ENCODE measurements at places on chromosomes 6 and 20.
A peak's percentile ranks its signal among the peaks of the same experiment; 100 is the strongest.

GRCh38 chr6:37005061-37005810 lies at the start of gene FGD2:
Gene FGD2, plus strand, starts transcription at chr6:37005655. Its CDS starts 163 bp downstream, at chr6:37005818.
- DNase-seq: no peak

GRCh38 chr20:63382551-63383300 lies 21.6 kb upstream of the CHRNA4 start:
- no peak for DNase-seq

DNA sequence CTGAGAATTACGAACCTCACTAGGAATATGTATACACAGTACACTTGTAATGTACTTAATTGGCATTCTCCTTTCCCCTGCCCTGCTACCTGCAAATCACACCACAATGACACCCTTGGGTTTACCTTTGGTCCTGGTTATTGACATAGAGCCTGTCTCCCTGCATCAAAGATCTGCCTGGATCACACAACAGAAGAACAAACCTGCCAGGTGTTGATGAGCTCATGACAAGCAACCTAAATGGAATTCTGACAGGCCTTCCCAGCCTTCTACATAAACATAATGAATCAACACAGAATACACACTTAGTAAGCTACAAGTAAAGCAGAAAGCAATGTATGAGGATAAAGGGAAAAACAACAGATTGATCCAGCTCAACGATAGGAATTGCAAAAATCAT lies 95.6 kb downstream of the HDGFL1 start:
- no peak for DNase-seq

GRCh38 chr6:121523628-121524027 lies 88.2 kb downstream of the GJA1 start:
- no peak for DNase-seq

DNA sequence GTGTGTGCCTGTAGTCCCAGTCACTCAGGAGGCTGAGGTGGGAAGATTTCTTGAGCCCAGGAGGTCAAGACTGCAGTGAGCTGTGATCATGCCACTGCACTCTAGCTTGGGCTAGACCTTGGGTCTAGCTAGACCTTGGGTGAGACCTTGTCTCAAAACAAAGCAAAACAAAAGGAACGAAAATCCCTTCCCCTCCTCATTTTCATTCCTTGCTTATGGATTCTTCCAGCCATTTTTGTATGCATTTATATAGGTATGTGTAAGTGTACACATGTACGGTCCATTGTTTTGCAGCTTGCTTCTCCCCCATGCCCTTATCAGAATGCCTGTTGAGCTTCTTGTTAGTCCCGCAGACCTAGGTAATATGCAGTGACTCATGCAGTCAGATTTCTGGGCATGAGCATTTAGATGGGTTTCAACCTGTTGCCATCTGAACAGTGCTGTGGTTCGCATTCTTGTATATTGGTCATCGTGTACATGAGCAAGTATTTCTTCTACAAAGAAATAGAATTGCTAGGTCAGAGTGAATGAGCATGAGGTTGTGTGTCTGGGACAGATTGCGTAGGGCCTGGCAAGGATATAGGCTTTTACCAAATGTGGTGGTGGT lies 73.2 kb downstream of the ATRN start:
- DNase-seq: no peak

- DNase-seq: peak; percentile 31
Measured at GRCh38 chr6:4914420-4915159, 89.2 kb downstream of the RPP40 start.

- no peak for DNase-seq
Measured at GRCh38 chr20:33345342-33345741, 56.0 kb downstream of the CDK5RAP1 start.

DNA sequence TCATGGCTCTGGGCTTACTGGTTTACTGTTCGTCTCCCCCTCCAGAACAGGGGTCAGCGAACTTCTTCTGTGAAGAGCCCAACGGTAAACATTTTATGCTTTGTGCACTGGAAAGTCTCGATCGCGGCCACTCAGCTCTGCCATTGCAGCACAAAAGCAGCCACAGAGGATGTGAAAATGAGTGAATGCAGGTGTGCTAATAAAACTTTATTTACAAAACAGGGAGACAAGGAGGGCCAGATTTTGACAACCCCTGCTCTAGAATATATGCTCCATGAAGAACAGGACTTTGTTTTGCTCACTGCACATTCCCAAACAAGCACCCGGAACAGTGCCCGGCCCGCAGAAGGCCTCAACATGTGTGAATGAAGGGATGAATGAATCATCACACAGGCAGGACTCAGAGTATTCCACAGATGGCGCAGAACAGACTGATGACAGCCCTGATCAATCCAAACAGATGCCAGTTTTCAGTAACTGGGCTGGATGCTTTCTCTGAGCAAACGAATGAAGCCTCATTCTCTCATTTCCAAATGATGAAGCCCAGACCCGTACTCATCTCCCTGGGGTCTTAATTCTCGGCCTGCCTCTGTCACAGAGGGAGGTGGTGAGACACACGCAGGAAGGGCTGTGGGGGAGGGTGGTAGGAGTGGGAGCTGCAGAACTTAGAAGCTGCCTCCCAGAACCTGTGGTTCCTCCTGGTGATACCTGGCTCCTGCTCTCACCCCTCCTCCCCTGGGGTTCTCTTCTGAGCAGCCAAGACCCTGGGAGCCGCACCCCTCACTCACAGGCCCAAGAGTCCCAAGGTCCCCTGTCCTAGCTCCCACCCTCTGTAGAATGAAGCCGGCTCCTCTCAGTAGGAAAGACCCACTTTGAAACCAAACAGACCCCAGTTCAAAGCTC lies 196.4 kb downstream of the PREX1 start:
- DNase-seq: no peak

GRCh38 chr6:135257631-135258405 lies 76.7 kb downstream of the MYB start:
- DNase-seq: no peak

DNA sequence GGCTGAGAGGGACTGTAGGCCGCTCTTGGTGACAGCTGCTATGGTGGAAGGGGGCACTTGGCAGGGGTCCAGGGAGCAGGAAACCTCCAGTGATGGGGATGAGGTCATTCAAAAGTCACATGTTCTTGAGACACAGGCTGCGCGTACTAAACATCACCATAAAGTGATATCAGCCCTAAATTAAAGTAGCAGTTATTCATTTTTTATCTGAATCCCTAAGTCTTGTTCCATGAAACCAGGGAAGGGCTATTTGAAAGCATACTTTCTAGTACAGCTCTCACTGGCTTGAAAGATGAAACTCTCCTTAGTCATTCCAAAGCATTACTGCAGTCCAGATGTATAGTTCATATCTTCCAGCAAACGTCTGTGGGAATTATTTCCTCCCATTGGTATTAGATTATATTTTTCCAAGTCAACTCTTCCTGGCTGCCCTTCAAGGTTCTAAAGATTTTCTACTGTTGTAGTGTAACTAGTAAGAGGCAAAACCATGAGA lies 373.1 kb downstream of the CD109 start:
- DNase-seq: peak; percentile 62

DNA sequence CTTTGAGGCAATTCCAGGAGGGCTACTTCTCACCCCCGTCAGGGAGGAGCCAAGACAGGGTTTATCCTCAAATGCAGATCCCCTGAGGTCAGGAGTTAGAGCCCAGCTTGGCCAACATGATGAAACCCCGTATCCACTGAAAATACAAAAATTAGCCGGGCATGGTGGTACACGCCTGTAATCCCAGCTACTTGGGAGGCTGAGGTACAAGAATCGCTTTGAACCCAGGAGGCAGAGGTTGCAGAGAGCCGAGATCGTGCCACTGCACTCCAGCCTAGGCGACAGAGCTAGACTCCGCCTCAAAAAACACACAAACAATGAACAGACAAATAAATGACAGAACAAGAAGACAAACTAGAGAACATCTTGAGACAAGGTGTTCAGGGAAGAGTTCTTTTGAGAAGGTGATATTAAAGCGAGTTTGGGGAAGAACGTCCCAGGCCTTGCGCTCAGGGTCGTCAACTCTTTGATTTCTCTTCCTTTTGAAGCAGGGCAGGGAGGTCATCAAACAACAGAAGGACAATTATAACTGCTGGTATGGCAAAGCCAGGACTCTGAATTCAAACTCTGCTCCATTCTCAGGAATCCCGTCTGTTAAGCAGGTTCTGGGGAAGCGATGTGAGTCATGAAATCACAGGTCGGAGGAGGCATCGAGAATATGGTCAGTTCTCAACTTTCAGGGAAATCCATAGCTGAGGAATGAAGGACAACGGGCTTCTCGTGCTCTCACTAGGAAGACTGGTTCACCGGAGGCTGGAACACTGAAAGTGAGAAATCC lies 1.4 kb upstream of the RALY start:
- no peak for DNase-seq

DNA sequence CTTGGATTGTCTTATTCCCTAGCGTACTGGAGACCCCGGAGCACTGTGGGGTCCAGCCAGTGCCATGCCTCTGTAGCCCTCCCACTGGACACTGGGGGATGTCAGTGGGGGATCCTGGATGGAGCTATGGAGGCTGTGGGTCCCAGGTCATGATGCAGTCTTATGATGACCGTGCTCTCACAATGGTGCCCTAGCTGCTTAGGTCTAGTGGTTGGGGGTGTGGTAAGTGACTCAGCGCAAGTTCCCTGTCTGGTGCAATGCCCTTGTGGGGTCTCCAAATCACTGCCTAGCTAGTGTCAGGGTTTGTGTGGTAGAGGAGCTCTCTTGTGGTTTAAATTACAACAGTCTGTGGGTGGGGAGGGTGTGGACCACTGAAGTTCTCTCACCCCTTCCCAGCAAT lies 135.4 kb downstream of the CDC5L start:
- DNase-seq: no peak

DNA sequence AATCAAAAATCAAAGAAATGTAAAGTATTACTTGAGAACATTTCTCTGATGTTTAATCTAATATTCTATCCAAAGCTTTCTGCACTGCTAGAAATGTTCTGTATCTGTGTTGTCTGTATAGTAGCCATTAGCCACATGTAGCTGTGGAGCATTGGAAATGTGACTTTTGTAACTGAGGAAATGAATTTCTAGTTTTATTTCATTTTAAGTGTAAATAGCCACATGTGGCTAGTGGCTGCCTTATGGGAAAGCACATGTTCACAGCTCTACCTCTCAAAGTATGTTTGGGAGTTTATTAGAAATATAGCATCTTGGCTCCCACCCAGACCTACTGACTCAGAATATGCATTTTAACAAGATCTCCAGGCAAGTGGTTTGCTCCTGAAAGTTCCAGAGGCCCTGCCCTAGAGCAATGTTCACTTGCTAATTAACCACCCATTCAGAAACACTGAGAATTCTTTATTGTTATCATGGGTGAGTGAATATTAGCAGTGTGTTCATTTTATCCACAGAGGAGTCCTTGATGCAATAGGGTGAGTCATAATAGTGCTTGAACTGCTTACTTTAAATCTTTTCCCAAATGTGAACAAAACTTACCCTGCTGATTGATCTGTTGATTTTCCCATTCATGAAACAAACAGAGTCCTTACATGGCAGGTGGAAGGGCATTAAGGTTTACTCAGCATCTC lies 282.7 kb downstream of the PLCB1 start:
- DNase-seq: no peak

DNA sequence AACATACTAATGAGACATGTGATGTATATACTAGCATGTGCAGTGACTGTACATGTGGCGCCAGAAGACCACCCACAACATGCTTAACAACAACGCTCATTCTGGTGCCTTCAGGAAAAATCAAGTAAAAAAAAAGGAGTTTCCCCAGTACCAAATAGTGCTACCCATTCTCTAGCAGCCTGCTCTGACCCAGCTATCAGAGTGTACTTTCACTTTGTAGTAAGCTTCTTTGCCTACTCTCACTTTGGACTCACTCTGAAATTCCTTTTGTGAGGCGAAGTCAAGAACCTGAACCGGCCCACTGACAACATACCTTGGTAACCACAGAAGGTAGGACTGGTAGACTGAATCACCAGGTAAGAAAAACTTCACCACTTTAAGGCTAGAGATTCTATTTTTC lies 1100.0 kb downstream of the GRIK2 start:
- no peak for DNase-seq

- DNase-seq: peak; percentile 57
Measured at GRCh38 chr6:4687989-4688947, 87.9 kb upstream of the CDYL start.

DNA sequence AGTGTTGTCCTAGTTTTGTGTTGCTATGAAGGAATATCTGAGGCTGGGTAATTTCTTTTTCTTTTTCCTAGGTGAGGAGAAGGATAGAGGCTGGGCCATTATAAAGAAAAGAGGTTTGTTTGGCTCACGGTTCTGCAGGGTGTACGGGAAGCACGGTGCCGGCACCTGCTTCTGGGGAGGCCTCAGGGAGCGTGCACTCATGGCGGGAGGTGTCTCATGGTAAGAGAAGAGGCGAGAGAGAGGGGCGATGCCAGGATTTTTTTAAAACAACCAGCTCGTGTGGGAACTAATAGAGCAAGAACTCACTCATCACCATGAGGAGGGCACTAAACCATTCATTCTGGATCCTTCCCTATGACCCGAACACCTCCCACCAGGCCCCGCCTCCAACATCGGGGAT lies 14.2 kb upstream of the NPBWR2 start:
- no peak for DNase-seq

GRCh38 chr6:169490246-169490641 lies 211.6 kb downstream of the WDR27 start:
- DNase-seq: no peak

GRCh38 chr6:78607189-78607588 lies 260.2 kb upstream of the IRAK1BP1 start:
- peak; percentile 26 for DNase-seq

DNA sequence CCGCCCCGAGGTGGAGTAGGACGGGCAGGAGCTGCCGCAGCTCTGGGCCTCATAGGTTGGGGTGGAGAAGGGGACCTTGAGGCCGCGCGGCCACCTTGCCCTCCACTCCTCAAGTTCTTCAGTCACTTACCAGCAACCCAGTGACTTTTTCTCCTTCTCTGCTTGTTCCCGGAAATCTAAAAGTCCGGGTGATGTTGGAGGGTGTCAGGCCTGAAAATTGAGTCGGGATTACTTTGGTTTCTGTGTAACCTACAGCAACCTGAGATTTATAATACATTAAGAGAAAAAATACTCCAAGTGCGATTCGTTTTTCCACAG lies 338 bp downstream of the RWDD1 start:
- no peak for DNase-seq

- no peak for DNase-seq
Measured at GRCh38 chr6:149761438-149761837, 11.9 kb downstream of the PCMT1 start.

GRCh38 chr6:164692772-164693510 lies 616.5 kb downstream of the C6orf118 start:
- no peak for DNase-seq

- no peak for DNase-seq
Measured at GRCh38 chr6:19327241-19327640, 509.9 kb upstream of the ID4 start.

DNA sequence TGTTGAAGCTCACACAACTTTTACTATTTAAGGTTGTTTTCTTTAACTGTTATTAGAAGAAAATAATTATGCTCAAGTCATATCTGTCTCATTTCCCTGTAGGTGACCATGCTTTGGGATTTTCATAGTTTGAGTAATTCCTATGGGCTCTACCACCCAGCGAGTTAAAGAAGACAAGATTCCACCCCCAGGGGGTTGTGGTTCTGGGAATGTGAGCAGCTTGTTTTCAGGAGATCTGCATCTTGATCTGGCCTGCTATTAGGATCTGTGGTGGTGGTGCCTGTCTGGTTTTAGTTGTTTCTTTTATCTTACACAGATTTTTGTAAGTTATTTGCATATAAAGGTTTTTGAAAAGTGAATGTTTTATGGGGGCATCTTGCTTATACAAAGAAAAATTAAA lies 20.2 kb upstream of the REV3L start:
- no peak for DNase-seq

GRCh38 chr20:371755-372542 lies 8.6 kb upstream of the TRIB3 start:
- peak; percentile 68 for DNase-seq

- DNase-seq: no peak
Measured at GRCh38 chr20:62354031-62354808, 12.9 kb downstream of the LAMA5 start.

GRCh38 chr6:111011360-111012142 lies 29.7 kb downstream of the RPF2 start:
- DNase-seq: no peak

All from GM04503 (cell line).